ENCODE measurements at places on chromosomes 6 and 20.
A peak's percentile ranks its signal among the peaks of the same experiment; 100 is the strongest.

- DNase-seq, result no peak
Measured at GRCh38 chr20:47043086-47043485, 148.4 kb downstream of the EYA2 start.

DNA sequence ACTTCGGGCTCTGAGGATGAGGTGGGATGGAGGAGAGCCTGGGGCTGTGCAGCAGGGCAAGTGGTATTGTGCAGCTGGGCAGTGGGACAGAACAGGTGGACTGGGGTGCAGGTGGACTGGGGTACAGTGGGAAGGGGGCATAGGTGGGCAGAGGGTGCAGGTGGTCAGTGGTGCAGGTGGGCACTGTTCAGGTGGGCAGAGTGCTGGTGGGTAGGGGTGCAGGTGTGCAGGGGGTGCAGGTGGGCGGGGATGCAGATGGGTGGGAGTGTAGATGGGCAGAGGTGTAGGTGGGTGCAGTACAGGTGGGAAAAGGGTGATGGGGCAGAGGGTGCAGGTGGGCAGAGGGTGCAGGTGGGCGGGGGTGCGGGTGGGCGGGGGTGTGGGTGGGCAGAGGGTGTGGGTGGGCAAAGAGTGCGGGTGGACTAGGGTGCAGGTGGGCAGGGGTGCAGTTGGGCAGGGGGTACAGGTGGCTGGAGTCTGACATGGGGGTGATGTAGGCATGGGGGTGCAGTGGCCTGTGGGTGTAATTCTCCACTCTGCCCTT is 20.4 kb downstream of the BHLHE23 start:
- no peak for DNase-seq

GRCh38 chr6:130423044-130423443 is 57.2 kb downstream of the TMEM200A start:
- no peak for DNase-seq

GRCh38 chr6:35146453-35146852 is 5.3 kb upstream of the TCP11 start:
- DNase-seq, result peak; percentile 10

GRCh38 chr6:8108031-8108660 is 5.8 kb upstream of the EEF1E1 start:
- no peak for DNase-seq

GRCh38 chr6:129141499-129141898 is 258.6 kb downstream of the LAMA2 start:
- DNase-seq, result no peak

- no peak for DNase-seq
Measured at GRCh38 chr6:45609141-45609638, 231.5 kb upstream of the SUPT3H start.

- DNase-seq, result peak; percentile 64
Measured at GRCh38 chr6:1604158-1605003, 5.3 kb upstream of the FOXC1 start.

DNA sequence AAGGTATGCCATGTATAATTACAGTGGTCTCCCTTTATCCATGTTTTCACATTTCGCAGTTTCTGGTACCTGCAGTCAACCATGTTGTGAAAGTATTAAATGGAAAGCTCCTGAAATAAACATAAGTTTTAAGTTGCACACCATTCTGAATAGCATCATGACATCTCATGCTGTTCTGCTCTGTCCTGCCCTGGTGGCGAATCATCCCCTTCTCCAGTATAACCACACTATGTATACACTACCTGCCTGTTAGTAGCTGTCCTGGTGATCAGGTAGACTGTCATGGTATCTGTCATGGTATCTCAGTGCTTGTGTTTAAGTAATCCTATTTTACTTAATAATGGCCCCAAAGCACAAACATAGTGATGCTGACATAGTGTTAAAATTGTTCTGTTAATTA is 97.1 kb downstream of the ZFAND3 start:
- no peak for DNase-seq

DNA sequence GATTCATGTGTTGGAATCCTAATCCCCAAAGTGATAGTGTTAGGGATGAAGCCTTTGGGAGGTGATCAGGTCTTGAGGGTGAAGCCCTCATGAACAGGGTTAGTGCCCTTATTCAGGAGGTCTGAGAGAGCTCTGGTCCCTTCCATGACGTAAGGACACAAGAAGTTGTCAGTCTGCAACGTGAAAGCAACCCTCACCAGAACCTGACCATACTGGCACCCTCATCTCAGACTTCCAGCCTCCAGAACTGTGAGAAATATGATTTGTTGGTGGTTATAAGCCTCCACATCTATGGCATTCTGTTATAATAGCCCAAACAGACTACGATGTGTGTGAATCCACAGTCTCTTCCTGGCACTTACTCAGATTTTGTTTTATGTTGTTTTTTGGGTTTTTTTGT is 90.7 kb downstream of the TRERF1 start:
- no peak for DNase-seq

DNA sequence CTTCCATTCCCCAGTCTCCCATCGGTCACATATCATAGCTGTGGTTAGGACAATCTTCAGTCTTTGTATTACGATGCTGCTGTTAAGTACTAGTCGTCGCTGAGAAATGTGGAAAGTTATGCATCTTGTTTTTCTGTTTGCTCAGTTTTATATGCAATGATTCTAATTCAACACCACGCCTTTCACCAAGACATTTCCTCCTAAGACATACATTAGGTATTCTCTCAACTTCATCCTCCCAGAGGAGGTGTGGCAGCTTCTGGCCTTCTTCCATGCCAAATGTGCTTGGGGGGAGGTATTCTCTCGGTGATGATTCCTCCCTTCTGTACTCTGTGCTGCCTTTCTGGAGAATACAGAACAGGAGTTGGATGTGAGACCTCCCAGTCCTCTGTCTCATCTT is 66.1 kb downstream of the B4GALT5 start:
- no peak for DNase-seq

GRCh38 chr6:149046822-149047246 is 270.7 kb upstream of the TAB2 start:
- no peak for DNase-seq

DNA sequence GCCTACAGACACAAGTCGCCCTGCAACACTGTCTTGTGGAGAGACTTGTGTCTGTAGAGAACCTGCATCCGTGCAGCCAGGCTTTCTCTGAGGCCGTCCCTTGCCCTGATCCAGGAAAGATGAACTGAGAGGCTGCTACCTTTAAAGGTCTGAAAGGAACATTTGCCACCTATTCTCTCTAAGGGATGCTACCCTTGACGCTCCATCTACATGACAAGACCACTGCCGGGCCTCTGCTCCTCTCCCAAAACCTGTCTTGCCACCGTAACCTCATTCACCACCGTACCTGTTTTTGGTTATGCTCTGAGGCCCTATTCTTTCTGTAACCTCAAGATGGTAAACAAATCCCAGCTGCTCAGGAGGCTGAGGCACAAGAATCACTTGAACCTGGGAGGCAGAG is 73.9 kb downstream of the FOXF2 start:
- DNase-seq, result no peak

DNA sequence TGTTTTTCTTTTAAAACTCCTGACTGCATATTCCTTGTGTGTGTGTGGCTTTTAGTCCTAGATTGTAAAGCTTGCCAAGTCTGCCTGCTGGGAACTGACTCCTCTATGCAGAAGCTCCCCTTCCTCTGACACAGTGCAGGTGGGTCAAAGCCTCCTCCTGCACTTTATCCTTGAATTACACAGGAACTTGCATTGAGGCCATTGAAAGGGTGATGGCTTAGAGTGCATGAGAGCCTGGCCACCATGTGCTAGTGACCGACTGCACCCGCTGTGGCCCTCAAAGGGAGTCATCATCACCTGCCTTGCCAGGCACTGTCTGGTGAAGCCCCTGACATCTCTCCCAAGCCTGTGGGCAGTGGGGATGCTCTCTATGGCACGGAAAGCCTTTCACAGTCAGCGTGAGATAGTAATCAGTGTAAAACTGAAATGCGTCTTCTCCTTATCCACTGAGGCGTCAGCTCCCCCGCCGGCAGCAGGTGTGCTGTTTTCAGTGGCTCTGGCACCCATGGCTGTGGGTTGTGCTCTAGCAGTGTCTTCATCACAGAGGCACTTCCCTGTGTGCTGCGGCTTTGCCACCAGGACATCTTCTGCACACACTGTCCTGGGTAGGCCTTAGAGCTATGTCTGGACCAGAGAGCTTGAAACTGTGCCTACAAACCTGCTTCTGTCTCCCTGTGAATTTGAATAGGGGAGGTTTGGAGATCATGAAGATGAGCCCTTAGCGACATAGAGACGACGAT is 87.9 kb downstream of the THBS2 start:
- no peak for DNase-seq

DNA sequence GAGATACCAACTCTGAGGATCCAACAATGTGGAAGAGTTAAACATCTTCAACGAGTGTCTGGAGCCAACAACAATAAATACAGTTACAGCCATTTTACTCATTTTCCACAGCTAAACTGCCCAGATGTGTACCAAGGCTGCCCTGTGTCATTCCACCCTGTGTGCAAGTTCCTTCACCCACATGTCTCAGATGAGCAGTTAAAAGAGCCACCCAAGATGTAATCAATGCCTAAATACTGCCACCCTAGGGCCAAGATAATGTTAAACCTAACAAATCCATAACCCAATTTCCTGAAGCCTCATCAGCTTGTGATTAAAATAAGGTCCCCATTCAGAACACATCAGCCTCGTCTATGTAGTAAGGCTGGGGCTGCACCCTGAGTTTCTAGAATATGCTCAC is 59.9 kb downstream of the GMDS start:
- no peak for DNase-seq

DNA sequence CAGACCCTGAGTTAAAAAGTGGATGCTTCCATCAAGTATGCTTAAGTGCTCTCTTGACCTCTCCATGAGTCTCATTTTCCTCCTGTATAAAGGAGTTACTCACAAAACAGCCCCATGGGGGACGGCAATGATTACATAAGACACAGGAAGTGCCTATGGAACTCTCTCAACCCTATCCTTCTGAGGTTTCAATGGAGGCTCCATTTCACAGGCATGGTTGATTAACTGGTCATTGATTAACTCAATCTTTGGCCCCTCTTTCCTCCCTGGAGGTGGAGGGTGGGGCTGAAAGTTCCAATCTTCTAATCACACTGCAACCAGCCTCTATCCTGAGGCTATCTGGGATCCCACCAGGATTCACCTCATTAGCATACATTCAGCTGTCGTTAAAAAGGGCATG is 29.3 kb downstream of the CST8 start:
- no peak for DNase-seq

GRCh38 chr20:37407573-37408002 is 61.6 kb downstream of the SRC start:
- DNase-seq, result no peak

- DNase-seq, result no peak
Measured at GRCh38 chr20:56467968-56468315, 485 bp upstream of the RTF2 start.
